ENCODE measurements at places on chromosomes 3 and 15.
A peak's percentile ranks its signal among the peaks of the same experiment; 100 is the strongest.

DNA sequence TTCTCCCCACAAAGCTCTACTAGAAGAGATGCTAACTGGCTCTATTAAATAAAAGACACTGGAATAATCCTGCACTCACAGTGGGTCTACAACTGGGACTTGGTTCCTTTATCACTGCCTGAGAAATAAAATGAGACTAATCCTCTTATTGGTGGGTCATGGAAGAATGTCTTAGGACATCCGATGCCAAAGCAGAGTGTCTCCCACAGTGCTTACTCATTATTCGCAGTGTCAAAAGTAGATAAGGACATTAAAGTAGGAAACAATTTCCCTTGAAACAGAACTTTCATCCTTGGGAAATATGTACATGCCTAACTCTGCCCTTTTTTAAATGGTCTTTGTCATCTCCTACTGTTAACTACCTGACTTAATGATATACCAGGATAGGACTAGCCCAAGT lies 71.5 kb downstream of the GSK3B start:
- DNase-seq: peak; percentile 39

DNA sequence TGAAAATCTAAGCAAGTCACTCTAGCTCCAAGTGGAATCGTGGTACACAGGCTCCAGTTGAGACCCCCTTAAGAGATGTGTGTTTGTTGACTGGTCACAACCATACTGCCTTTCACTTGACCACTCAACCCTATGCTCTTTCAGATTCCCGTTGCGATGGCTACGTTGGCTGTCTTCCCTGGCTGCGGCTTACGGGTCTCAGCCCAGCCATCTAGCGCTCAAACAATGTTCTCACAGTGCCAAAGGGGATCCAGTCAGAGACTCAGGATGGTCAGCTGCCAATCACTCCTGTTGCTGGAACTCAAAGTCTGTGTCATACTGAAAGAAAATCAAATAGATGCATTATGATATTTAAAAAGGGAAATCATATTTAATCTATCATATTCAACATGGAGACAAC lies 237.6 kb downstream of the ITPR1 start:
- DNase-seq: no peak

GRCh38 chr3:105277656-105278055 lies 89.1 kb upstream of the ALCAM start:
- DNase-seq: no peak

DNA sequence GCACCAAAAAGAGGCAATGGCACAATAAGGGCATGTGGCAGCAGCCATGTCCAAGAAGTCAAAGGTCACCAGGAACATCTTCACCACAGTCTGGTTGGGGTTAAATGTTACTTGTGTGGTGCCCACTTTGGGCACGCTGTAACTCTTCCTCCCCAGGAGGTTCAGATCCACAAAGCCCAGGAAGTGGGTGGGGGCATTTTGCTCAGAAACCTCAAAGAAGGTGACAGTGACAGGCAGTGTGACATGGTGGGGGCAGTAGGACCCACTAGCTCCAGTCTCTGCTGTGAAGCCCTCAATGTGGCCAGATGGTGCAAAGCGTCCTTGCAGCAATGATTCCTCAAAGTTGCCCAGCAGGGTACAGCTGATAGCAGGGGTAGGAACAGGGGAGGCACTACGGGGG lies 5.8 kb downstream of the ZNF80 start:
- DNase-seq: no peak

GRCh38 chr3:133999891-134000685 lies 29.6 kb downstream of the SLCO2A1 start:
- DNase-seq: no peak

GRCh38 chr15:93162560-93162959 lies 73.5 kb upstream of the RGMA start:
- no peak for DNase-seq

DNA sequence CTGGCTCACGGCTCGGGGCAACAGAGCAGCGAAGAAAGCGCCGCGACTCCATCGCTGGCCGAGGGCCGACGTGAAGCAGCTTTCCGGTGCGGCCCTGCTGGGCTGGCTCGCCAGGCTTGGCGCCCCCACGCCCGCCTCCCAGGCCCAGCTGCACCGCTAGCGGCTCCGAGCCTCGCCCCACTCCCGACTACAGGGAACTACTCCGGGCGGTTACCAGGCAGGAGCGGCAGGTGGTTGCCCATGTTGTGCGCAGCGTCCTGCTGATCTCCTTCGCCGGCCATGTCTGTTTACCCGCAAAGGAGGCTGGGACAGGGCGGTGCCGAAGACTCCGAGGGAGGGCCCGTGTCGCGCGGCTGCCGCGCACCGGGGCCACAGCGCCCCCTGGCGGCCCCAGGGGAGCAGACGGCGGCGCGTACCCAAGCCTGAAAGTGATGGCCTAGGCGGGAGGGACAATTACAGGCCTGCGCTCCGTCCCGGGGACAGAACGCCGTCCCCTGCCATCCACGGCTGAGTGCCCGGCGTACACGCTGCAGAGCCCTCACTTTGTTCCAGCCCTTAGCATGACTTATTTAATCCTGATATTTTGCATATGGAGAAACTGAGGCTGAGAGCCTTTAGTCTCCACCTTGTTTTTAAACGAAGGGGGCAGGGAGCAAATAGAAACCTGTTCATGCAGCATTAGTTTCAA lies at the start of gene CRBN:
CRBN (minus strand) TSS at position 285 of the 688 bp plus-strand sequence; CDS start at position 281, 4 bp downstream.
- DNase-seq: peak; percentile 85

GRCh38 chr15:93451265-93451664 lies 362.3 kb upstream of the RGMA start:
- DNase-seq: no peak

- DNase-seq: no peak
Observed at GRCh38 chr3:53803816-53804695, 42.2 kb downstream of the CHDH start.

- no peak for DNase-seq
Observed at GRCh38 chr3:119918992-119919933, 137.4 kb downstream of the NR1I2 start.

DNA sequence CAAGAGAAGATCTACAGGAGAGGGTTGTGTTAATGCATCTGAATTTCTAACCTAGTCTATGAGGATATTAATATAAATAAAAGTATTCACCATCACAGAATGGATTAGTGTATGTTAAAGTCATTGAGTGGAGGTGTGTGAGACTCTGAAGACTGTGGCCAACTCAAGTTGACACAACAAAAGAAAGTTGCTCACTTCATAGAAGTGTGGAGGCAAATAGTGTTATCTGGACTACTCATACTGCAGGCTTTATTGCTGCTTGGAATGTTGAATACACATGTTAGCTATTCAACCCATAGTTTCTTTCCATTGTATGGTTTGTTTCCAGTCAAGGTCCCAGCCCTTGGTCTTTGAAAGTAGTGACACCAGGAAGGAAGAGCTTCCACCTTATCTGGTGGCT lies 38.0 kb upstream of the TPRG1 start:
- no peak for DNase-seq

- DNase-seq: no peak
Observed at GRCh38 chr3:154758109-154758868, 321.8 kb upstream of the MME start.

- no peak for DNase-seq
Observed at GRCh38 chr3:140004271-140004670, 69.3 kb downstream of the CLSTN2 start.

DNA sequence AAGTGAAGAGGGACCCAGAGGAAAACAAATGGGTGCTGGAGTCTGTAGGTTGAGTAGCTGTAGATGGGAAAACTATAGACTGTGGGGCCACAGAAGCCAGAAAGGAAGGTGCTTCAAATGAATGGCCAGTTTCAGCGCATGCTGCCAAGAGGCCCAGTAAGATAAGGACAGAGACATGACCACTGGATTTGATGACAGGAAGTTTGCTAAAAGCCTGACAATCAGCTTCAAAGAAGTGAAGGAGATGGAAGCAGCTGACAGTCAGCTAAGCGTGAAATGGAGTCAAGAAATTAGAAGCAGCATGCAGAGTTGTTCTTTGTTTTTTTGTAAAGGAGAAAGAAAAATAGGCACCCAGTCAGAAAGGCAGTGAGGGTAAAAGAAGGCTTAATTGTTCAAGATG lies 24.9 kb downstream of the TXNRD3 start:
- no peak for DNase-seq

DNA sequence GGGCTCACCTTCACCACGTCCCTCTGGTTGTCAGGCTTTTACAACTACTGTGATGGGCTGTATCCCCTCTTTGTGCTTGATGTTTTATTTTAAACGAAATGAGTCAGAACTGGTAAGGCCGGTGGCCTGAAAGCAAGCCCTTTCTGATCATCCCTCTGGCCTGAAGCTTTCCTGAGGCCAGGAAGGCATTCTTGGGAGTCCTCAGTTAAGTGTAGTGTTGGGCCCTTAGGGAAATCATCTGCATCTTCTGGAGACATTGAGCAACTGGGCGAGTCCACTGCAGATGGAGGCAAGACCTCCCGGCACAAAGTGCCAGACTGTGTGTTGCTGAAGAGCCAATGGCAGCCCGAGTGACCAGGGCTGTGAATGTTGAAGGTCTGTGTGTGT lies 33.0 kb upstream of the AMOTL2 start:
- no peak for DNase-seq

DNA sequence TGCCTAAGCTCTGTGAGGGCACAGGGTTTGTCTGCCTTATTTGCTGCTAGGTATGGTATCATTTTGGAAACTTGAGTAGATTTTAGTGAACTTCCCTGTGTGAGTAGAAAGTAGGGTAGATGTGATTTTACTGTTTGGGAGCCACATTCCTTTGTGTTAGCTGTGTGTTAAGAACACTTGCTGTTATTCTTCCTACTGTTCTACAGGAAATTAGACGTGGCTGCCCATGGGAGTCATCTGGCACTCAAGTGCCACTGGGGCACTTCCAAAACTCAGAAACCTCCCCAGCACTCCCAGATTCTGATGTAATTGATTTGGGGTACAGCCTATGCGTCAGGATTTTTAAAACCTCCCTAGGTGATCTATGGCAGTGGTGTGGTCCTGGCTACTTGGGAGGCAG lies 369.9 kb upstream of the C2CD4B start:
- no peak for DNase-seq

GRCh38 chr3:77052733-77053670 lies 13.1 kb downstream of the ROBO2 start:
- DNase-seq: no peak

- DNase-seq: no peak
Observed at GRCh38 chr3:151296226-151296625, 17.9 kb upstream of the P2RY14 start.

- DNase-seq: no peak
Observed at GRCh38 chr3:49492969-49493368, 22.9 kb downstream of the DAG1 start.

DNA sequence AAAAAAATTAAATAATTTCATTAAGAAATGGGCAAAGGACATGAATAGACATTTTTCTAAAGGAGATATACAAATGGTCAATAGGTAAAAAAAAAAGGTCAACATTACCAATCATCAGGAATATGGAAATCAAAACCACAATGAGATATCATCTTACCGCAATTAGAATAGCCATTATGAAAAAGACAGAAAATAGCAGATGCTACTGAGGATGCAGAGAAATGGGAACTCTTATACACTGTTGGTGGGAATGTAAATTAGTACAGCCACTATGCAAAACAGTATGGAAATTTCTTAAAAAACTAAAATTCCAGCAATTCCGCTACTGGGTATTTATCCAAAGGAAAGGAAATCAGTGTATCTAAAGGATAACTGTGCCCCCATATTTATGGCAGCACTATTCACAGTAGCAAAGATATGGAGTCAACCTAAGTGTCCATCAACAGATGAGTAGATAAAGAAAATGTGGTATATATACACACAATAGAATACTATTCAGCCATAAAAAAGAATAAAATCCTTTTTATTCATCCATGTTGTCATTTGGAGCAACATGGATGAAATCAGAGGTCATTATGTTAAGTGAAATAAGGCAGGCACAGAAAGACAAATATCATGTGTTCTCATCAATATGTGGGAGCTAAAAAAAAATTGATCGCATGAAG lies 132.4 kb downstream of the RPL22L1 start:
- no peak for DNase-seq

GRCh38 chr3:169627073-169627472 lies 36.4 kb downstream of the MECOM start:
- no peak for DNase-seq

DNA sequence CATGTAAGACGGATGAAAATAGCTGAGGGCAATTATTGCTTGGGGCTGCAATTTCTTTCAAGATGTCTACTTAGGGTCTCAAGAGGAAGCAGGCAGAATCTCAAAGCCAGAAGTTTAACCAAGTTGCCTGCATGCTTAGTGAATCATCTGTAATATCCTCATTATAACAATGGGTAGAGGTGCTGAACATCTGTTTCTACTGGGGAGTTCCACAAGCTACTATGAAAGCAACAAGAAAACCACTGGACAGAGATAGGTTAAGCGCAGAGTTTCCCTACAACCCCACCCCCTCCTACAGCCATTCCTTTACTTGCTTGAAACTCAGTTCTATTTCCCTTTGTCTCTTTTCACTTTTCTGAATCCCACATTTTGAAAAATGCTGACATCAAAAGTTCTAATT lies 759.4 kb upstream of the GBE1 start:
- DNase-seq: no peak

DNA sequence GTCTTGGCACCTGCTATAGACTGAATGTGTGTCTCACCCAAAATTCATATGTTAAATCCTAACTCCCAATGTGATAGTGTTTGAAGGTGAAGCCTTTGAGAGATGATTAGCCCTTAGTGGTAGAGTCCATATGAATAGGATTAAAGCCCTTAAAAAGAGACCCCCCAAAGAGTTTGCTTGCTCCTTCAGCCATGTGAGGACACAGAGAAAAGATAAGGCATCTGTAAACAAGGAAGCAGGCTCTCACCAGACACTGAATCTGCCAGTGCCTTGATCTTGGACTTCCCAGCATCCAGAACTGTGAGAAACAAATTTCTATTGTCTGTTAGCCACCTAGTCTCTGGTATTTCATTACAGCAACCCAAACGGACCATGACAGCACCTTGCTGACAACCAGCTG lies 16.6 kb downstream of the KPNA1 start:
- no peak for DNase-seq

DNA sequence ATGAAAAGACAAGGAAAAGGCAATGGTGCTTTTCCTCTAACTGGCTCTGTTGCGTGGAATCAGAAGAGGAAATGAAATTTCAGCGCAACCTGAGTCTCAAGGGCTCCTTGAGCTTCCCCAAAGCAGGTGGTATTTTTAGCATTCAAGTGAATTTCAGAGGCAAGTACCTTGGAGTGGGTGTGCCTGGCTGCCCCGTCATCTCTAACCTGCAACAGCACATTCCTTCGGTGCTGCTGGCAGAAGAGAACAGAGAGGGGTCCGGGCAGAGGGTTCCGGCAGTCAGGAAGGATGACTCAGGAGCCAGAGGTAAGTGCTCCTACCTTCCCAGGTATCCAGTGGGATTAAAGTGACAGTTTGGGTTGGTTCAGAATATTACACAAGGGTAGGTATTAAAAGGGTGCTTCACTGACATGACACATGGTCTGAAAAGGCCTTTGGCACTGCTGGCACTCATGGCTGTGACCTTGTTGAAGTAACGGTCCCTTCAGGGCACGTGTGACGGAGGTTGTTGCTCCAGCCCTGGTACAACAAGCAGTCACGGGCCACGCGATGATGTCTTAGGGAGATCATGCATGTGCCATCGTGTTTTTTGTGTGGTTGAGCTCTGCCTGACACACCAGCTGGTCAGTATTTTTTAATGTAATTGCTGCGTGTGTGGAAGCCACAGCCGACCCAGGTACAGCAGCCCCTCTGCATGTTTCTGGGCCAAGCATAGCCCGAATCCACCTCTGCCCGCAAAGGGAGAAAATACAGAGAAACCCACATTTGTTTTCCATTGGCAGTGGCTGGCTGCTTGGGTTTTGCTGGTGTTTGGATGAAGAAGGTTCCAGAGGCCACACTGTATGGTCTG lies 75.7 kb downstream of the LRRK1 start:
- no peak for DNase-seq
